ENCODE measurements at places on chromosomes 1 and 21.

DNA sequence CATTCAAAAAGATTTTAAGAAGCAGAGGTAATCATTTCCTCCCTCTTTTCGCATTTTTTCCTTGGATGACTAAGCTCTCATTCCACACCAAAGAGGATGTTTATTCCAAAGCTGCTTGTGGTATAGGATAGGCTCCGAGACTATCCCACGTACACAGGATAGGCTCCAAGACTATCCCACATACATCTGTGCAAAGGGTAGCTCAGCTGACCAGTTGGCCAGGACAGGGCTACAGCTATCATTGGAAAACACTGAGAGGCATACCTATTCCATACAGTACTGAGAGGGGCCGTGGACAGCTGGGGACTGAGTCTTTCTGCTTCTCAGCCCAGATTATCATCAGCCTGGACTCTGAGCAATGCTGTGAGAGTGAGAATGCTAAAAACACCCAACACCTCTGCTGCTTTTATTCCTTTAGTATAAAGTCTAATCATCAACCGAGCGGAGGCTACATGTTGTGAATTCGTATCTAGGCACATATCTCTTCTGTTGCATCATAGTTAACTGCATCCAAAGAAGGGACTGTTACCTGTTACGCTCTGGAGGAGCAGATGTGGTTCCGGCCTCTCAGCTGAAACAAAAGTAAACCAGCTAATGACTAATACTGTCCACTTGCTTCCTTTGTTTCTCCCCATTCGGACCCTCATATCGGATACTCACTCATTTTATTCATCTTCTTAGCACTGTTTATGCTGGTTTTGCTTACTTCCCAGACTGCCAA is 141.0 kb downstream of the TNFSF18 start:
- no peak for DNase-seq

GRCh38 chr1:230401101-230401500 is 25.0 kb downstream of the PGBD5 start:
- DNase-seq: no peak

GRCh38 chr1:52571783-52572182 is 18.9 kb upstream of the TUT4 start:
- peak; percentile 2 for DNase-seq

DNA sequence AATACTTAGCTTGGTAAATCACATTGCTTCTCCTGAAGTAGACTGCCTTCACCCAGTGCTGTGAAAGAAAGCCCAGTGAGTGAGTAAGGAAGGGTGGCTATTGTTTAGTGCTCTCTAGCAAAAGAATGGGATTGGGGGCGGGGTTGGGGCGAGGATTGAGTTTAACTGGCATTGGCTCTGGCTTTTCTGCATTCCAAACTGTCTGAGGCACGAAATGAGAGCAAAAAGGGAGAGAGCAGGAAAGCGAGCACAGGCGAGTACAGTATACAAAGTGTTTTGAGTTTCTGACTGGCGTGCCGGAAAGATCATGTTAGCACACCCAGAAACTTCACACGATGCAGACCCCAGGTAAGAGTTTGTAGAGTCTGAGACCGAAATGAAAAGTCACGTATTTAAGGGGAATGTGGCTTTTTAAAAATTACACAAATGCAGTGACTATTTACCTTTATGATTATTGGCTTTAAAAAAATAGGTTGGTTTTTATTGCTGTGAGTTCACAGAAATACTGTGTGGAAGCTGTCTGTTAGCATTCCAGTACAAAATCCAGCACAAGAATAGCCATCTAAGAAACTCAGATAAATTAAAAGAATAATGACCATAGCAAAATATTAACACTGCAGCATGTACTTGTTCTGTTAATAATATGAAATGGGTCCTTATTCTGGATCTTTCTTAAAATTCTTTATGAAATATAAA is 155.4 kb downstream of the CLEC20A start:
- no peak for DNase-seq

- no peak for DNase-seq
Observed at GRCh38 chr1:18944810-18945209, 11.7 kb downstream of the IFFO2 start.

- DNase-seq: no peak
Observed at GRCh38 chr1:34794001-34794789, 1.4 kb downstream of the GJA4 start.

- DNase-seq: no peak
Observed at GRCh38 chr1:81126989-81127581, 673.6 kb upstream of the ADGRL2 start.

DNA sequence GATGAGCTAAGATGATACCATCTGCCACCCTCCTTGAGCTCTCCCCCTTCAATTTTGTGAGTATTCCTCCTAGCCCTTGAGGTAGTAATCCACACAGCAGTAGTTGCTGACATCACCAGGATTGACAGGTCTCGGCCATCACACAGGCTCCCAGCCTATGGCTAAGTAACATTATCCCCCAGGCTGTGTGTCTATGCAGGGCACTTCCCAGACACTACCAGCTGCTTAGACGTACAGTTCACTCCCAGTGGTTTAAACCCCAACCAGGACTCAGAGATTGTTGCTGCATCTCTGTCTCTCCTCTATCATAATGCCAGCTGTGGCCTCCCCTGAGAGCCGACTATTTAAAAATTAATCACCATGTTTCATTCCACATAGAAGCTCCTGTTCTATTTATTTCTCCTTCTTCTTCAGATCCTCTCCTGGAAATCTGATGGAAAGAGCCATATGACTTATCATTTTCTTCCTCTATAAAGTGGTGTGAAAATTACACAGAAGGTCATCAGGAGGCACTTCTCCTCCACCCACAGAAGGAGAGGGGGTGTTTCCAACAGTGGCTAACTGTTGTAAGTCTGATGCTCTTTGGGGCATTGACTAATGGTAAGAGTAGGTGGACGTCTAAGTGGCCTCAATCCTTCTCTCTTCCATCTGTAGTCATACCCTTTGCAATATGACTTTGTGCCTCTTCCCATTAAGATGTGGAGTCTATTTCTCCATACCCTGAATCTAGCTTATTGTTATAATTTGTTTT is 396.3 kb downstream of the SETD4 start:
- no peak for DNase-seq

DNA sequence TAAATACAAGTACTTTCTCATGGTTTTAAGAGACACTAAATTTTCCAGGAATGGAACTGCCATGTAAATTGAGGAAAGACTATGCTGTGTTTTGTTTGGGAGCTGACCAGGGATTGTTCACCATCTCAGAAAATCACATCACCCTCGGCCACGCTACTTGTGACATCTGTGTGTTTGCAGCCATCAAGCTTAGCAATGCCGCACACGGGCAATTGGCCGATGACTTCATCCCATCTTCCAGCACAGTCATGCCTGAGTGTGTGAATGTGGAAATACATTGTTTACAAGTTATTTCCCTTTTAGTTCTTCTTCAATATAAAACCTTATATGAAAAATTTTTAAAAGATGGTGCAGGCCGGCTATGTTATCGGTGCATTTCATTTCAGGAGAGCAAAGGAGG is 121.6 kb downstream of the GLIS1 start:
- DNase-seq: no peak

DNA sequence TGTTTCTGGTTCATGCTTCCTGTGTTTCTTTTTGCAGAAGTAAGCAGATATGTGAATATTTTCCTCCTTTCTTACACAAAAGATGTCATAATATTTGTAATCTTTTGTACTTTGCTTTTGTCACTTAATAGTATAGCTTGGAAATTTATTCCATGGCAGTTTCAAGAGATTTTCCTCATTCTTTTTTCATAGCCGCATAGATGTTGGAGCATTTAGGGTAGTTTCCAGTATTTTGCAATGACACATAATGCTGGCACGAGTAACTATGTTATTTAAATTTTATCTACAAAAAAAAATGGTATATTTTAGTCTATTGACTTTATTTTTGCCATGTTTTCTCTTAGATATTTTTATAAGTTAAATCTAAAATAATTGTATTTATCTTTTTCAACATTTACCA is 40.7 kb downstream of the AGO3 start:
- DNase-seq: no peak

DNA sequence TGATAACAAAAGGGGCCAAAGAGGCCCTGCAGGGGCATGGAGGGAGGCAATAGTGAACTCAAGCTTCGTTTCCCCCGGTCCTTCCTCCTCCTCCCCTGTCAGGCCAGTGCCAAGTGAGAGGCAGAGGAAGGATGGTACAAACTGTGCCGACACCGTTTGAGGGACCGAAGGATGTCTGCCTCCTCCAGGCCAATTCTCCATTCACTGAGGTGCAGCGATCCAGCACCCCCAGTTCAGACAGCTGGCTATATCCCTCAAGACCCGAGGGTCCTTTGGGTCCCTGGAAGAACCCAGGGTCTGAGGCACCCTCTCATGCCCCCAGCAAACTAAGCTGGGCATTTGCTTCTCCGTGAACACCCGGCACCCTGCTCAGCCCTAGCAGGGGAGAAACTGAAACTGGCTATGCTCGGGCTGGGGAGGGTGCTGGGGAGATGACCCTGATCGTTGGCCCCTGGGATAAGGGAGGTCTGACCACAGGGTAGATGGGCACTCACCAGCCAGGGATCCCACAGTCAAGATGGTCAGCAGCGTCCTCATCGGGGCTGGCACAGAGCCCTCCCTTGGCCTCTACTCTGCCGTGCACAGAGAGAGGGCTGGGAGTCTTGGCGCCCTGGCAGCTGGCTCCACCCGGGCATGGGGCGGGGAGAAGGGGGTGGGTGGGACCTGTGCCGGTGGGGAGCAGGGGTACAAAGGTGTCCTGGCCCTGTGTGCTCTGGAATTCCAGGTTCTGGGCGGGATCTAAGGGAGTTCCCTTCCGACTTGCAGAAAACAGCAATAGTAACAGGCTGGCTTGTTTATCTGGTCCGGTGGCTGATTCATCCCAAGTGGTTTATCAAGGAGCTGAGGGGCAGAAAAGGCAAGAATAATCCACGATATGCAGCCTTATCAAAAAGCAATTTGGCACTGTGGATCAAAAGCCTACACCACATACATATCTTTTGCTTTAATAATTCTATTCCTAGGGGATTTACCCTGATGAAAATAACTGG is at the start of gene IL22RA1:
TSS of gene IL22RA1 (minus strand) at position 595 of the 989 bp plus-strand sequence. CDS start at position 537, 58 bp downstream.
- DNase-seq: no peak

GRCh38 chr1:94578856-94579255 is 37.3 kb upstream of the F3 start:
- no peak for DNase-seq

- no peak for DNase-seq
Observed at GRCh38 chr21:41664881-41665765, 101.7 kb downstream of the RIPK4 start.

- peak; percentile 2 for DNase-seq
Observed at GRCh38 chr1:171252482-171252881, 4.2 kb downstream of the FMO1 start.

- no peak for DNase-seq
Observed at GRCh38 chr1:206566999-206567398, 45.3 kb downstream of the EIF2D start.

DNA sequence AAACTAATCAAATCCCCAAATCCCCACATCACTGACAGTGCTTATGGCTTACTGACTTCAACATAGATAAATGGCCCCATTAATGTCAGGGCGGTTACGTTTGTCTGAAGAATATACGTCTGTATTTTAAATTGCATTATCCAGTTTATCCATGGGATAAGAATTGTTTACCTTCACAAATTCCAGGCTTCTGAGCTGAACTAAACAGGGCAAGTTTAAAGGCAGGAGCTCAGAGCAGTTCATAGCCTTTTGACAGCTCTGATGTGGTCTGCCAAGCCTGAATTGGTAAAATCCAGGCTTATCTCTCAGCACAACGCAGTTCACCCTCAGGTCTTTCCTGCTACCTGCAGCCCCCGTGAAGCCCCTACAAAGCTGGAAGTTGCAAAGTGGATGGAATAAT is 79.5 kb upstream of the GREM2 start:
- no peak for DNase-seq

GRCh38 chr1:33244809-33245186 is 11.5 kb upstream of the ZNF362 start:
- DNase-seq: no peak

DNA sequence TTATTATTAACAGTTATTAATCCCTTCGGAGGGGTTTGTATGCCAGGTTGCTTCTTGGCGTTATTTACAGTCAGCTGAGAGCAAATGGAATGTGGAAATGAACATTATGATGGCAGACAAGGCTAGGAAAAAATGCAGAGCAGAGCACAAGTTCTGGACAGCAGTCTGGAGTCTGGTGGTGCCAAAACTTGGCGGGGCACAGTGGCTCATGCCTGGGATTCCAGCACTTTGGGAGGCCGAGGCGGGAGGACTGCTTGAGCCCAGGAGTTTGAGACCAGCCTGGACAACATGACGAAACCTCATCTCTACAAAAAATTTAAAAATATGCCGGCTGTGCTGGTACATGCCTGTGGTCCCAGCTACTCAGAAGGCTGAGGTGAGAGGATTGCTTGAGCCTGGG is 67.6 kb downstream of the CDC7 start:
- DNase-seq: no peak

GRCh38 chr1:42735477-42736105 is 4.4 kb downstream of the CLDN19 start:
- no peak for DNase-seq

GRCh38 chr1:200640373-200640962 is 19.9 kb upstream of the KIF14 start:
- DNase-seq: no peak

DNA sequence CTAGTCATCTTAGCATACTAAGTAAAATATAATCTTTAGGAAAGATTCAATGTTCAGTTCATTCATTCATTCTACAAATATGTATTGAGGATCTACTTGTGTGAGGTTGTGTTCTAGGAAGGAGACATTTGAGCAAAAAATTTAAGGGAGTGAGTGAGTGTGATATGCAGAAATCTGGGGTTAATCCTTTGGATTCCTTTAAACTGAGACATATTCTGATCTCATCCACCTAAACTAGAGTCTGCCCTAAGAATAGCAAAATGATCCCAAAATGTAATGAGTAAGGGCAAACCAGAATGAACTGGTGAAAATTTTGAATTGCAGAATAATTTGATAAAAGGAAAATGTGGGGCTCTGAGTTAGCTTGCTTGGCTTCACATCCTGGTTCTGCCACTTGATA is 8.6 kb downstream of the UBE2U start:
- DNase-seq: no peak

DNA sequence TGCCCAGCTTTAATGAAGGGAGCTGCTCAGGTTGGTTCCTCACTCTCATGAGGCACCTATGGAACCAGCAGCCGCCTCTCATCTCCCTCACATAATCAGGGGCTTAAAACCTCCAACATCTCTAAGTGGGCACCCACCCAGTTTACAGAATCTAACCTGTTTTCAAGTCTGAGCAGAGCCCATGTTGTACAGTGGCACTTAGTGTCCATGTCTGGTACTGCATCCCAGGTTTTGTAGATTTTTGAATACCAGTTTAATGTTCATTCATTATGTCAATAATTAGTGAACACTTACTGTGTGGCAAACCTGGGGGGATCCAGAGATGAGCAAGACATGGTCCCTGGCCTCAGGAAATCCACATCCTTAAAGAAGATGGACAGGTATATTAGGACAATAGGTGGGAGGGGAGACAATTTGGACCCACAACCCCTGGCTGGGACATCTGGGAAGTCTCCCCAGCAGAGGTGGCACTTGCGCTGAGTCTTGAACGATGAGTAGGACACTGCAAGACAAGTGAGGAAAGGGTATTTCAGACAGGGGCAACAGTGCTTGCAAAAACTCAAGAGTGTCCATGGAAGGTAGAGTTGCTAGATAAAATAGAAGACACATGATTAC is 83.3 kb downstream of the LACTBL1 start:
- peak; percentile 9 for DNase-seq

- DNase-seq: no peak
Observed at GRCh38 chr1:43842175-43842498, 91.5 kb upstream of the ARTN start.

GRCh38 chr1:215878128-215878527 is 311.0 kb downstream of the KCTD3 start:
- DNase-seq: no peak

- DNase-seq: peak; percentile 44
Observed at GRCh38 chr1:63322944-63323864, 837 bp downstream of the FOXD3 start.

- DNase-seq: no peak
Observed at GRCh38 chr1:15760520-15761211, 2.1 kb downstream of the FBLIM1 start.

Measured in activated CD4-positive, alpha-beta T cell treated with anti-CD3 and anti-CD28 coated beads, Interleukin-10, Interleukin-2, amounts not matched to agents 100 ng/mL and 50 ng/mL, durations not matched to agents 16 hours and 8 hours (primary cell).